Retina (tissue), 1 donor: ENCODE measurements at places on chromosomes 12 and 14.

GRCh38 chr14:100130521-100130920 lies 28.9 kb downstream of the DEGS2 start:
- DNase-seq: no peak

DNA sequence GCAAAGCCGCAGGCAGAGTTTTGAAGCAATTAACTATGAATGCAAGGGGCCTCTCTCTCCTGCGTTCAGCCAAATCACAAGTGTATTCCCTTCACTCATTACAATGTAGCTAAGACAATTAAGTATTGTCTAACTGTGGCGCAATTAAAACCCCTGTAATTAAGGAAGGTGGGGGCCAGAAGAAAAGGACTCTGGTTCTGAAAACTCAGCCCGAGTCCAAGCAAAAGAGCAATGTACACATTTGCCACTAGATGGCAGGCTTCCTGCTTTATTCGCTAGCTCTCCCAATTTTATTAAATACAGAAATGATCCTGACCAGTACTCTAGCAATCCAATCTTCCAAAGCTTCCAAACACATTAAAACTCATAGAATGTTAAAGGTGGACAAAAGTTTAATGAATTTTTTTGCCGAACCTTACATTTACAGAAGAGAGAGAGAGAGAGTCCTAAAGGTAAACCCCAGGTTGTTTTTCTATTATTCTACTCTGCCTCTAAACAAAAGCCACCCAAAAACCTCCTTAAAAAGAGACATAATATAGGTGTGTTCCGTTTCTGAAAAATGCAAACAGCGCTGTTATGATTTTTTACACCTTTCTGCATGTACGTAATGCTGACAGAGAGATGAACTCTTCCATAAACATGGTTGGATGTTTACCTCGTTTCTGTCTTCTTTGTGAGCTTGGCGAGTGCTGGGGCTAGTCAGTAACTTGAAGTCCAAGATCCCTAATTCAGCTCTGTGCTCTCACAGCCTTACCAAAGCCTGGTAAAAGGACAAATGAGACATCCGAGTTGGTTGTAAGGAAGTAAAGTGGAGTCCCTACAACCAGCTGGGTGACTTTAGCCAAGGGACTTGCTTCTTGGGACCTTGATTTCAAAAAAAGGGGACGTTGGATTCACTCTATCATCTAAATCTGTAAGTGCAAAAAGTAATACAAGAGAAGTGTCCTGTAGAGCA lies 50.9 kb upstream of the VASH1 start:
- DNase-seq: peak; percentile 75

DNA sequence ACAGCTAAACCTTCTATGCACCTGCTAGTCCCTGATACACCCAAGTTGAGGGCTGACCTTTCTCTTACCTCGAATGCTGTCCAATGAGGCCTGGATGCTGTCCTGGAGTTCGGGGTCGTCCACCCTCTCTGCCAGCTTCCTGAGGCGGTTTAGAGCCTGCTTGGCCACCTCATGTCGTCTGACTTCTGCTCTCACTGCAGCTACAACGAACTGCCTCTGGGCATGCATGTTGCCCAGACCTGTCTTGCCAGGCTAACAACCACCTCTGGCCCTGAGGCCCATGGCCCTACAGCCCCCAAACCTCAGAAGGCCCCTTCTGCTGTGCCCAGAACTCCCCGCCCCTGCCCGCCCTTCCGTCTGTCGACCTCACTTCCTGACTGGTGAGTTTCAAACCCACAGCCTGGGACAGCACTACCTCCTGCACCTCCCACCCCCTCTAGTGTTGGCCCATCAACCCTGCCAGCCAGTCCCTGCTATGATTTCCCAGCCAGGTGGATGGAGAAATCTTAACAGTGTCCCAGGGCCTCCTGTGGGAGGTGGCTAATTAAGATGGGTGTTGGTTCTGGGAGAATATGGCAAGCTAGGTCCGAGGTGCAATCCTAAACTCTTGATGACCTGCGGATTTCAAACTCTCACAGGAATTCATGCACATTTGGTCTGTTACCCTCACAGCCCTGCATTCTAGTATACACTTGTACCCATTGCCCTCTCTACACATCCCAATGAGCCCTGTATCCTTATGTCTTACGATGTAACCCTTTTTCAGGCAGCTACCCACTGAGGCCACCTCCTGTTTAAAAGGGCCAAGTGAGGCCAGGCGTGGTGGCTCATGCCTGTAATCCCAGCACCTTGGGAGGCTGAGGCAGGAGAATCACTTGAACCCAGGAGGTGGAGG lies 2.7 kb upstream of the TSPAN31 start:
- DNase-seq: no peak

DNA sequence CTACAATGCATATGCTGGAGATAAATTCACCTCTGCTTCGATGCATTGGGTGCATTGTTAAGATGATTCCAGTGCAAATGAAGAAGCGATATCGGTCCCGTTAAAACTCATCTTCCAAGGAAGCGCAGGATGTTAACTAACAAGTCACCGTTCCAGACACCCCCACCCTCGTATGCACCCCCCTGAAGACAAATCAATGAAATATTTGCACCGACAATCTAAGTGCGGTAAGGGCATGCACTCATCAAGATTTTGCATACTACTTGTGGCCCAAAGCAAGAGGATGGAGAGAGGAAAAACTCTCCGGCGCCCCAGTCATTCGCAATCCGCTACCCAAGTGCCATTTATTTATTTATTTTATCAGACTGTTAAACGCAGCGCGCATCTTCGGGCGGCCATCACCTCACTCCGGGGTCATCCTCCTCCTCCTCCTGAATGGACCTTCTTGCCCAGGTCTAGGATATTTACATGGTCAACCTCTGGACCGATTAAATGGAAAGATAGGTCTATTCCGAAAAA lies 1.2 kb downstream of the NOVA1 start:
- peak; percentile 84 for DNase-seq

- no peak for DNase-seq
Measured at GRCh38 chr12:121937654-121938053, 19.3 kb downstream of the CFAP251 start.

DNA sequence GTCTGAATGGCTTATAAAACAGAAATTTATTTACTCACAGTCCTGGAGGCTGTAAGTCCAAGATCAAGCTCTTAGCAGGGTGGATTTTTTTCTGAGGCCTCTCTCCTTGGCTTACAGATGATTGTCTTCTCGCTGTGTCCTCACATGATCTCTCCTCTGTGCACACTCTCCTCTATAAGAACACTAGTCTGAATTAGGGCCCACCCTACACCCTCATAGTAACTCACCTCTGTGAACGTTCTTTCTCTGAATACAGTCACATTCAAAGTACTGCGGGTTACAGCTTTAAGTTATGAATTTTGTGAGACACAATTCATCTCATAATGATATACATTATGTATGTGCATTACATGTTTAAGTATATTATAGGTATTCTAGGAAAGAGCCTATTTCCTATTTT lies 135.7 kb upstream of the ATXN7L3B start:
- DNase-seq: no peak

DNA sequence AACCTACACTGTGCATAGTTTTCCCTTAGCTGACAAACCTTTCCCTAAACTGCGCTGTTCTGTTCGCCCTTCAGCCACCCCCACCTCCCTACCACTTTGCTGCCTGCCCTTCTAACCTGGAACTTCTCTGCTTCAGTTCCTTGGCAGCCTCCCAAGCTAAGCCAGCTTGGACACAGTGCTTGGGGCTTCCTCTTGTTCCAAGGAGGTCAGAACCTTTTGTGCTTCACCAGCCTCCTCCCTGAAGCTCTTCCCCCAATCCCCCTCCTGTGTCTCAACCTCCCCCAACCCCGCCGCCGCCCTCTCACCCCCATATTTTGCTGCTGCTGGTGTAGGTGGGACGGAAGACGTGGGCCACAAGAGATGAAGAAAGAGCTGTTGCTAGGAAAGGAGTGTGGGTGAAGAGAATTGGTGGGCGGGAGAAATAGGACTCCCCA lies 8.1 kb upstream of the RIC8B start:
- no peak for DNase-seq
